ENCODE measurements at places on chromosomes 4 and X. TPM values are rescaled to one million over a fixed set of nuclear protein-coding genes. Genes with fewer than 3 reads are reported as not detected.

FRMD7 gene
- not detected for total RNA-seq

DHRSX gene
- 18.4 TPM for total RNA-seq

PLS3 gene
- total RNA-seq, result 1.5 TPM

GPR78 gene
- total RNA-seq, result not detected

ENPEP gene
- 0.25 TPM for total RNA-seq

PPM1K gene
- total RNA-seq, result 84.1 TPM

BEX1 gene
- 0.64 TPM for total RNA-seq

CENPVL3 gene
- not detected for total RNA-seq

MAGEA12 gene
- total RNA-seq, result not detected

FAT1 gene
- not detected for total RNA-seq

NSUN7 gene
- 0.59 TPM for total RNA-seq

TNIP3 gene
- total RNA-seq, result 1.3 TPM

XAGE1A gene
- total RNA-seq, result not detected

BEX5 gene
- total RNA-seq, result 7.0 TPM

HTRA3 gene
- not detected for total RNA-seq

MSN gene
- 339 TPM for total RNA-seq

KCNE5 gene
- total RNA-seq, result not detected

MBNL3 gene
- total RNA-seq, result 14.0 TPM

PROM1 gene
- 2.9 TPM for total RNA-seq

IQSEC2 gene
- total RNA-seq, result 0.39 TPM

CXCL9 gene
- not detected for total RNA-seq

UCP1 gene
- not detected for total RNA-seq

GYG2 gene
- total RNA-seq, result not detected

AKAP17A gene
- 108 TPM for total RNA-seq

TRIM2 gene
- total RNA-seq, result 3.8 TPM

GAGE12J gene
- not detected for total RNA-seq

Data from CD4-positive, CD25-positive, alpha-beta regulatory T cell (primary cell).